AG10803 (cell line): ENCODE measurements at places on chromosomes 2 and 18.

DNA sequence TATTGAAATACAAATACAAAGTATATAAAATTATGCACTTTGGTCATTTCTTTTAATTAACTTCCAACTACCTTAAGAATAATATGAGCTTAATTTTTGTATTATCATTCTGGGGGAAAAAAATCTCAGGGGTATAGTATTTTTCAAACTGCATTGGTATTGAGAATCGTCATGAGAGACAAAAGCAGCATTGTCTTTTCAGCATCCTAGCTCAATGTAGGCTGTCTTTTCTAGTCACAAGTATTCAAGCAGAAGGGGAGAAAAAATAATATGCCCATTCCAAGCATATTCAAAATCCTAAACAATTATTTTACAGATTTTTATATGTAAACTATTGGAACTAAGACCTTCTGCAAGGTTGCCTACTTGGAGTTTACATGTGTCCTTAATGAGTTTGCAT is 693.3 kb downstream of the LRP1B start:
- no peak for DNase-seq

GRCh38 chr2:223230352-223230751 is 178.4 kb downstream of the KCNE4 start:
- no peak for DNase-seq

GRCh38 chr18:14089781-14090180 is 42.5 kb downstream of the ZNF519 start:
- DNase-seq: peak; percentile 12

GRCh38 chr2:23477392-23477791 is 92.4 kb downstream of the KLHL29 start:
- no peak for DNase-seq

GRCh38 chr18:63971320-63972001 is 1.6 kb downstream of the SERPINB8 start:
- DNase-seq: no peak

DNA sequence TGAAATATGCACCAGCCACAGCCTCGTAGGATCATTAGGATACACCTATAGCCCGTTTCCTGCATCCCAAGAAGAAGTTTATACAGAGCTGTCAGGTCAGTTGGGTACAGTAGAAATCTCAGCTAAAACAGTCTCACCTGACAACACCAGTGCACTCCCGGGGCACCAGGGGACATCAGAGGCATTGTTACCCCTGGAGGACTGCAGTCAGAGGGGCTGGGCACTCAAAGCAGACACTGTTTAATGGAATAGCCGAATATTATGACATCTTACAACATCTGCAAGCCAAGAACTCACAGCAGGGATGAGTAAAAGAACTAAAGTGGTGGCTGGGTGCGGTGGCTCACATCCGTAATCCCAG is 93.0 kb upstream of the ID2 start:
- DNase-seq: no peak

DNA sequence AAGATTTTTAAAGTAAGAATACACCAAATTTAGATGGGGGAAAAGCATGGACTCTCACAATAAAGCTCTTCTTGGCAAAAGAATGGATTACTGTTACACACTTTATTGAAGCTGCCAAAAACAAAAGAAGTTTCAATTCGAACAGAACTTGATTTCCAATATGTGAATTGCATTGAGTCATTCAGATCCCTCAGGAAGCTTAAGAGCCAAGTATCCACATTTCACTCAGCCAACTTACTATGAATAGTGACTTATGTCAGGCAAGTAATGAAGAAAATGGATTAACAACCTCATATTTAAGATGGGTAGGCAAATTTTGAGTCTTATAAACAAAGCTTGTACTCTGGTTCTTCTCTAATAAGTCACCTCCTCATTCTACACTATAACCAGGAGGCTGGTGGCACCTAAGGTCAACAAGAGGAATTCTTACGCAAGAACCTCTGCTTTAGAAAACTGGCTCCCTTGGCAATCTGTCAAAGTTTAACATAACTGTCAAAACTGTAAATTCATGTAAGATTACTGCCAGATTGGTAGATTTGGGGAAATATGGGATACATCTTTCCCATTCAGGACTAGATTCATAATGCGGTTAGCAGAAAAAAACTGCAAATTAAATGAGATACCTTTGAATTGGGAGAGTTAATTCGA is 6.0 kb downstream of the HADHA start:
- peak; percentile 26 for DNase-seq

DNA sequence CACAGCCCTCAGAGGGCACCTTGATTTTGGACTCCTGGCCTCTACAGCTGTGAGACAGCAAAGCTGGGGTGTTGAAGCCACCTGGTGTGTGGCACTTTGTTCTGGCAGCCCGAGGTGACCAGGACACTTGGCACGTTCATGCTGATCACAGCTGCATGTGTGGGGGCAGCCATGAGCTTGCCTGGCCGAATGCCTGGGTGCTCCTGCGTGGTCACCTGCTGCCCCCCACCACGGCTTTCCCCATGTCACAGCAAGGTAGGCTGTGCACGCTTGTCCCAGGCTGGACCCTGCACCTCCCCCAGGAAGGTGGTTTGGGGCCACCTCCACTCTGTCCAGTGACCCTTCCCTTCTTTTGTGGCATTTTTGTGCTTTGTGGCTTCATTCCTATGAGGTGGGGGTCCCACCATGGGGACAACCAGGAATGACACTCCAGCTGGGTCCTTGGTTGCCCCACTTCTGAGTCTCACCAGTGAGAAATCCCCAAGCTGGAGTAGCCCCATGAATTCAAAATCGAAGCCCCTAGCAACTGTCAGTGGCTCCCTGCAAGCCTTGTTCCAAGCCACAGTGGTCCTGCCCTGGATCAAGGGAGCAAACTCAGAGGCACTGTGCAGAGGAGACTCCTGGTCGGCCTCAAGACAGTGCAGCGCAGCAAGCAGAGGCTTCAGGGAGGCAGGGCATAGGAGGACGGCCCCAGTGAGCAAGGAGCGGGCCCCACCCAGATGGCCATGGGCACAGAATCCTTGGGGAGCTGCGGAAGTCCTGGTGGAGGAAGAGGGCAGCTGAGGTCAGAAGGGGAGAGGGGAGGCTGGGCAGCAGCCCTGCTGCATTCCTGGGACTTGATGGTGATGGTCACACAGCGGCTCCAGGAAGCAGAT is 121.4 kb upstream of the HS6ST1 start:
- no peak for DNase-seq

DNA sequence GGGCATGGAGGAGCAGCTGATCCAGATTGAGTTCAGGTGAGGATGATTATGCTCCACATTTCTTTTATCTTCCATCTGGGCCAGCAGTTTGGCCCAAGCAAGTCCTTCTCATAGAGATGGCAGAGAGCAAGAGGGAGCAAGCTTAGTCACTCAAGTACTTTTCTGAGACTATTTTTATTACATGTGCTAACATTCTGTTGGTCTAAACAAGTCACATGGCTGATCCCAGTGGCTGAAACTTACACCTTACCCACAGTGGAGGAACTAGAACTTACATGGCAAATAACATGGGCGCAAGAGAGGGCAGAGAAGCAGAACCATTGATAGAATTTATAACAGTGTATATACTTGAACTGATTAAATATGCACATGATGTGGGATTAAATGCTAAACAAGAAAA is 105.7 kb downstream of the KYNU start:
- DNase-seq: no peak

DNA sequence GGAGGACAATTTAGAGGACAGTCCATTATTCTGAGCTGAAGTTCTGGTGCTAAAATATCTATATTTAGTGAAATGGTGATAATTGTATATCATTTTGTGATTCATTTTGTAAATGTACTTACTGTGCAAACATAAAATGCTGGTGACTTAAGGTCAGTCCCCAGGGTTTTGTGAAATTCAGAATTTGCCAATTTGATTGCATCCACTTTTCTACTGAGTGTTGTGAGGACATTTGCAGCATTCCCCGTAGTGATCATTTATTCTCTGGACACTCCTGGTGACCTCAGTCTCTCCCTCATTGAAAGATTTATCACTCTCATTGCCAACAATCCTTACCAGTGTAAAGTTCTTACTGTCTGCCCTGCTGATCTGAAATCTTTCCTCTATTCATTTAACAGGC is 98.2 kb downstream of the SOCS6 start:
- no peak for DNase-seq

GRCh38 chr18:70491734-70492348 is 203.0 kb downstream of the SOCS6 start:
- peak; percentile 39 for DNase-seq

GRCh38 chr2:190355968-190356644 is 12.7 kb downstream of the INPP1 start:
- DNase-seq: peak; percentile 10

- no peak for DNase-seq
These were observed 161.5 kb downstream of the NAPG start for GRCh38 chr18:10687161-10687925.

- DNase-seq: peak; percentile 88
These were observed at the start of gene ZNF521 for GRCh38 chr18:25351777-25352628. Gene ZNF521 (minus strand): TSS chr18:25352166. CDS start chr18:25350946, 1,220 bp downstream.

GRCh38 chr2:14831458-14831857 is 198.9 kb downstream of the LRATD1 start:
- peak; percentile 48 for DNase-seq

- no peak for DNase-seq
These were observed 16.9 kb downstream of the LCT start for GRCh38 chr2:135820003-135820618.

DNA sequence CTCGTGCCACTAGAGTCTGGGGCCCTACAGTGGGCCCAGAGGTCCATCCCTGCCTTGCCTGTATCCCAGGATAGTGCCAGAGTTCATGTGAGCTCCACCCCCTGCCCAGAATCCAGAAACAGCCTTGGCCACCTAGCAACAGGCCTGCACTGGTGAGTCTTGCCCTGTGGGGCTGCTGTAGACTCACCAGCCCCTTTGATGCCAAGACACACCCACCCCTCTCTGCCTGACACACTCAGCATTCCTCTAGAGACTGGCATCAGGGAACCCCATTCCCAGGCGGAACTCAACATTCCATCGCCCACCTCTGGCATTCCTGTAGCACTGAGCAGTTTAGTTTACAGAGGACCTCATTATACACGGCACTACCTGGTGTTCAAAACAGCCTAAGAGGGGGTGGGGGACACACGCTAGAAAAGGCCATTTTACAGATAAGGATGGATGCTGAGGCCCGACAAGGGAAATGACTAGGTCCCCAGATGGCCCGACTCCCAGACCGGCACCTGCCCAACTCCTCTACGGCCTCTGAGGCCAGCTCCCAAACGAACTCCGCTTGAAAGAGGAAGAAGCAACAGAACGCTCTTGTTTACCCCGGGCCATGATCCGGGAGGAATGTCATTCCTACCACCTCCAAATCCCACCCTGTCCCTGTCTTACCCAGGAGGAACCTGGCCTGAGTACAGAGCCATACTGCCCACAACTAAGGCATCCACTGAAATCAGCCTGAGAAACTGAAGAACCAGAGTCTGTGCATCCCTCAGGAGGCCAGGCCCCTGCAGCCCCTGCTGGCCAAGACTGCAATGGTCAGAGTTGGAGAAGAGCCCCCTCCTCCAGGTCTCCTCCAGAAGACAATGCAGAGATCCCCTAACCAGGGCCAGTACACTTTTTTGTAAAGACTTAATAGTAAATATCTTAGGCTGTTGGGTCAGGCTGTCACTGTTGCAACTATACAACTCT is 180.2 kb downstream of the TNS1 start:
- peak; percentile 47 for DNase-seq

GRCh38 chr2:196220671-196221070 is 49.3 kb upstream of the STK17B start:
- no peak for DNase-seq

DNA sequence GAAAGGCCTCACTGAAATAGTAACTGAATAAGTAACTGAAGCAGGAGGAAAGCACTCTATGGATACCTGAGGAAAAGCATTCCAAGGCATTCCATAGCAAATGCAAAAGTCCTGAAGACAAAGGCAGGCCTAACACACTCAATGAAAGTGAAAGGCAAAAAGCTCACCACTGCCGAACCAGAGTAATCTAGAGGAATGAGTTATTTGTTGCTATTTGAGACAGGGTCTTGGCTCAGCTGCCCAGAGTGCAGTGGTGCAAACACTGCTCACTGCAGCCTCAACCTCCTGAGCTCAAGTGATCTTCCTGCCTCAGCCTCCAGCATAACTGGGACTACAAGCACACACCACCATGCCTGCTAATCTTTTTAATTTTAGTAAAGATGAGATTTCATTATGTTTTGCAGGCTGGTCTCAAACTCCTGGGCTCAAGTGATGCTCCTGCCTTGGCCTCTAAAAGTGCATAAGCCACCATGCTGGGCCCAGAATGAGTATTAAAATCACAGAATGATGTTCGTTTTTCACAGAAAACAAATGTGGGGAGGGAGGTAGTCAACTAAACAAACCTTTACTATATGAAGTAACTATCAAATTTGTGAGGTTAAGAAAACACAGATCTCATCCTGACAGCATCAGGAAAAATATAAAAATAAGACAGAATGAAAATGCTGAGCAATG is 17.9 kb downstream of the PIAS2 start:
- DNase-seq: no peak

- no peak for DNase-seq
These were observed 527.5 kb downstream of the GALR1 start for GRCh38 chr18:77777163-77777562.

DNA sequence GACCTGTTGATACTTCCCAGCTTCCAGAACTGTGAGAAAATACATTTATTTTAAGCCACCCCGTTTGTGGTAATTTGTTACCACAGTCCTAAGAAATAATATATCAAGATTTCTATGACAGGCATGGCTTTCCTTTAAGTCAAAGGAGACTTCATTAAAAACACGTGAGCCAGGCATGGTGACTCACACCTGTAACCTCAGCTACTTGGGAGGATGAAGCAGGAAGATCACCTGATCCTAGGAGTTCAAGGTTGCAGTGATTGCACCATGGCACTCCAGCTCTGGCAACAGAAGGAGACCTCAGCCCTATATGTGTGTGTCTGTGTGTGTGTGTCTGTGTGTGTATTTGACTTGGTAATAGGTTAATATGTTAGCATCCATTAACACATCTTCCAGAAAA is 69.8 kb upstream of the SCN7A start:
- DNase-seq: no peak

DNA sequence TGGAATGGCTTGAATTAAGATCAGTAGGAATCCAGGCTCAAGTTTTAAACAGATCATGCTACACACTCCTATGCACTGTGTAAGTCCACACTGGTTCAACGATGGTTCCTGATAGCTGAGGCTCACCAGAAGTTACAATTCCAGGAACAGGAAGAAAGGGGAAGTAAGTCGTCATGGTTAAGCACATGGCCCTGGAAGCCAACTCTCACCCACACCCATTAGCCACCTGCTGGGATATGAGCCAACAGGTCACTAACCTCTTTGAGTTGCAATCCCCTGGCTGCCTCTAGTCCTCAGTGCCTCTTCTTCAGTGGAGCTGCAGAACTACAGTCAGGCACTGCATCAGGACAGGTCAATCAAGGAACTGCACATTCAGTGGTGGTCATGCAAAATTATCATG is 133.5 kb downstream of the TMEM182 start:
- DNase-seq: no peak

DNA sequence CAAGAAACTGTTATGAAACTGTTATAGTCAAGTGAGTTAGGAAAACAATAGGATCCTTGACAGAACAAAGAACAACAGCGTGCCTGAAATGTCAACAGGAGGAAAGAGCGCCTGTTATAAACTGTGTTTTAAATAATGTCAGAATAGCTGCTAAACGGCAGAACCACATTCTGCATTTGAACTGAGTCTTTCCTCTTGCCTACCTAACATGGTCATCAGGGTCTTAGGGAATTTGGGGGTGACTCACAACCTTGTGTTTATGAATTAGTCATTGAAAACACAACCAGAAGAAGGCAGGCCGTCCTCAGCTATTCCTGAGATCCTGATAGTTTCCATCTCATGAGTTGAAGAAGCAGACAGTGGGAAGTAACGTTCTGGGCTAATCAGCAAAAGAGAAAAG is 222.0 kb upstream of the FN1 start:
- DNase-seq: peak; percentile 91
